Heart right ventricle (tissue), 16 donors: ENCODE measurements at places on chromosomes 4 and X. TPM values are rescaled to one million over a fixed set of nuclear protein-coding genes. Genes with fewer than 3 reads are reported as not detected.

DNA sequence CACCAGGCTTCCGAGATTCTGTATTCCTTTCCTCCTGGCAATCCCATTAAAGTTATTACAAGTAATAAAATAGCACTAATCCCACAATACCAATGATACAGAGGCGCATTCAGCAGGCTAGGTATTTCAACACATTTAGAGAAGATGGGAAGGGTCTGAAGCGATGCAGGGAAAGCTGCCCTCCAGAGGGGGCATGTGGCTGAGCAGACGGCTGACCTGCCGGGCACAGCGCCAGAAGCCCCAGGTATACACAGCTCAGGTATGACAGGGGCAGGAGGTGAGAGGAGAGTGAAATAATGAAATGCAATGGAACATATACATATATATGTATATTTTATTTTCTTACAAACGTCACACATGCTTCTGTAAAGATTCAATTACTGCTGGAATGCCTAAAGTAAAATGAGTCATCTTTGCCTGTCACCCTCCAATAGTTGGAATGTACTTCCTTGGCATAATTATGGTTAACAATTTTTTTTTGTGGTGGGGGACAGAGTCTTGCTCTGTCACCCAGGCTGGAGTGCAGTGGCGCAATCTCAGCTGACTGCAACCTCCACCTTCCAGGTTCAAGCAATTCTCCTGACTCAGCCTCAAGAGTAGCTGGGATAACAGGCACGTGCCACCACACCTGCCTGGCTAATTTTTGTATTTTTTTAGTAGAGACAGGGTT is 21.3 kb upstream of the CDKN2AIP start:
- DNase-seq = no peak

GRCh38 chrX:39577985-39578869 is 519.5 kb downstream of the BCOR start:
- DNase-seq = peak; percentile 10

- DNase-seq = no peak
These were observed 165.3 kb downstream of the GLRA2 start for GRCh38 chrX:14694611-14695010.

DNA sequence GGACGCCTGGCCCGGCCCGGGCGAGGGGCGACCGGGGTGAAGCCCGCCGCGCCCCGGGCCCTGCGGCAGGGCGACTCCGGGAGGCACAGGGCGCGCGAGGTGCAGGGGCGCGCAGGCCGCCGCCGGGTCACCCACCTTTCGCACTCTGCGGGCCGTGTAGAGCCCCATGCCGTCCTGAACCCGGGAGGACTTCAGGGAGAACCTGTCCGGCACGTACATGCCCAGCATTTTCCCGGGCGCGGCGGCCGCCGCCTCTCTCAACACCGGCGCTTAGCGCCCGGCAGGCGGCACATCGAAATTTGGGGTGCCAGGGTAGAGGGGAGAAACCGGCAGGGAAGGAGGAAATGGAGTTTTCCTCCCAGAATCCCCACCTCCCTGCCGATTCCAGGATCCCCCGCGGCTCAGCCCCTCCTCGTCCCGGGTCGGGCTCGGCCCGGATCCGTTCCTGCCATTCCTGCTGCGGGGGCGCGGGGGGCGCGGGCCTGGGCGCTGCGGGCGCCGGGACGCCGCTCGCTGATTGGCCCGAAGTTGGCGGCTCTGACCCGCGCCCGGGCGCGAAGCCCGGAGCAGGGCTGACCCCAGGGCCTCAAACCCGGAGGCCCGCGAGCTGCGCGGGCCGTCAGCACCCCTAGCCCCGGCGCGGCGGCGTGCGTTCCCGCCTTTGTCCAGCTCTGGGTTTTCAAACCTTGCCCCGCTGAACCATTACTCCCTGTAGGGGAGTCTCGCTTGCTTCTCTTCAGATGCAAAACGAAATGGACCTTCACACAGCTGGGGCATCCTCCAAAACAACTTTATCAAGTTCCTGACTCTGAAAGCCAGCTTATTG is at the start of gene PRDM5:
TSS of gene PRDM5 (minus strand) at position 346 of the 826 bp plus-strand sequence. CDS start at position 228, 118 bp downstream.
- DNase-seq = peak; percentile 72

DNA sequence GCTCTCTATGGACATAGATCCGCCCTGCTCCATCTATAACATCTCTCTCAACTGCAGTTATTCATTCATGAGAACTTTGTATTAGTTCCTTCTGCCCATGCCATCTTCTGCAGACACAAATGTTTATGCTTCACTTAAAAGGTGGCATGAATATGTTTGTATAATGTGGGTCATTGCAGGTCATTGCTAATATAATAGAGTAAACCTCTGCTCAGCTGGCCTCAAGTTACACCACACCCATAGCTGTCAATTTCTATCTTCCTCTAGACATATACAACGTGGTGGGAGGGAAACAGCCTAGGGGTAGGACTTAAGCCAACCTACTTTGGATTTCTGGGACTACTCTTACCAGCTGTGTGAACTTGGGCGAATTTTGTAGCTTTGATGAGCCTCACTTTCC is 129.8 kb downstream of the ATXN3L start:
- DNase-seq = no peak

- no peak for DNase-seq
These were observed 197.7 kb downstream of the INPP4B start for GRCh38 chr4:142648378-142648777.

The GLOD5 gene
- total RNA-seq = not detected
